Sigmoid colon (tissue), 7 donors: ENCODE measurements at places on chromosomes 4 and X. TPM values are rescaled to one million over a fixed set of nuclear protein-coding genes. Genes with fewer than 3 reads are reported as not detected.

Gene CXCR3
- 6.5 TPM for polyA plus RNA-seq

- no peak for DNase-seq
Observed at GRCh38 chrX:72349190-72349589, 43.5 kb upstream of the CITED1 start.

GRCh38 chr4:182231496-182231895 lies 11.7 kb upstream of the TENM3 start:
- DNase-seq = no peak

Gene NEXMIF
- polyA plus RNA-seq = 0.17 TPM

Gene ARHGAP4
- 17.3 TPM for polyA plus RNA-seq

Gene TEX13D
- polyA plus RNA-seq = not detected

GRCh38 chr4:97073194-97073593 lies 1070.1 kb downstream of the STPG2 start:
- DNase-seq = no peak

- DNase-seq = no peak
Observed at GRCh38 chr4:52926196-52926974, 64.3 kb downstream of the RASL11B start.

- no peak for DNase-seq
Observed at GRCh38 chr4:76755756-76756155, 142.2 kb downstream of the SOWAHB start.

DNA sequence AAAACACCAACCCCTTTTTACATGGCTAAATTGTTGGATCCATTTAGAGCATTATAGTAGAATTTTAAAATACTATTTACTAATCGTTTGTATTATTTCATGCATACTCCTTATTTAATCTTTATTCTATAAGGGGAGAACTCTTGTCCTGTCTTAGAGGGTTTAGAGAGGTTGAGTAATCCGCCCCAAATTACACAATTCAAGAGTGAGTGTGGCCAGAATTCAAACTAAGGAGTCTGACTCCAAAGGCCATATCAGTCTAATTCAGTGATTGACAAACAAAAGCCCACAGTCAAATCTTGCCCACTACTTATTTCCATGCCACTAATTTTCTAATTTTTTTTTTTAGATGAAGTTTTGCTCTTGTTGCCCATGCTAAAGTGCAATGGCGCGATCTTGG lies 33.7 kb upstream of the NEIL3 start:
- no peak for DNase-seq

DNA sequence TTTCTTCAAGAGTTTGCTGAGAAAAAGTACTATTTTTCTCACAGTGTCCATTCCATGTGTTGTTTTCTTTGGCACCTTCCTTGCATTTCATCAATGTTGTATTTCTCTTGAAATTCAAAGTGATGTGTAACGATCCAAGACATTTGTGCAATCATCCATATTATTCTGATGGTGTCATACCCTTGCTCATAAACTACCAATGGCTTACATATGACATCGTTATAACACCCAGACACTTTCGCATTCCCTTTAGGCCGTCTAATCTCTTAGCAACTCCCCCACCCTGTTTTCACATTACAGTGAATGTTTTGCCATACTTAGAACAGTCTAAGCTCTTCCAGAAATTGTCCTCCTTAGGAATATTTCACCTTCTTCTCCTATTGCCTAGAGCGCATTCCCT lies 1779.0 kb downstream of the PCDH7 start:
- DNase-seq = no peak

Gene FAM184B
- 0.23 TPM for polyA plus RNA-seq

DNA sequence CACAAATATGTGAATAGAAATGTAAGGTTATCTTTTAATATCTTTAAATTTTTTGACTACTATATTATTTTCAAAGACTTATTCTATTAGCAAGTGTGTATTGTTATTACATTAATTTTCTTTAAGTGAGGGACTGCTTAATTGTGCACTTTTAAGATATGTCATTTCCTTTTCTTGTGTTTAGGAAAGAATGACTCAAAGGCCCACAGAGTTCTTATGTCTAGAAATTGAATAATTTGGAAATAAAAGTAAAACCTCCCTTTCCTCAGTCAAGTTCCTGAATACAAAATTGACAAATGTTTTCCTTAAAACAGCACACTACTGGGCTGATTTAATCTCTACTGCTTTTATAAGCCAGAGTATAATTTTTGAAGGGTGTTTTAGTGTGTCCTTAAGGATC lies 169.7 kb downstream of the TMEM47 start:
- no peak for DNase-seq

GRCh38 chr4:123352240-123352945 lies 44.2 kb upstream of the SPRY1 start:
- no peak for DNase-seq

- no peak for DNase-seq
Observed at GRCh38 chr4:36532670-36533379, 251.4 kb downstream of the DTHD1 start.

GRCh38 chr4:36317721-36318120 lies 36.3 kb downstream of the DTHD1 start:
- no peak for DNase-seq

DNA sequence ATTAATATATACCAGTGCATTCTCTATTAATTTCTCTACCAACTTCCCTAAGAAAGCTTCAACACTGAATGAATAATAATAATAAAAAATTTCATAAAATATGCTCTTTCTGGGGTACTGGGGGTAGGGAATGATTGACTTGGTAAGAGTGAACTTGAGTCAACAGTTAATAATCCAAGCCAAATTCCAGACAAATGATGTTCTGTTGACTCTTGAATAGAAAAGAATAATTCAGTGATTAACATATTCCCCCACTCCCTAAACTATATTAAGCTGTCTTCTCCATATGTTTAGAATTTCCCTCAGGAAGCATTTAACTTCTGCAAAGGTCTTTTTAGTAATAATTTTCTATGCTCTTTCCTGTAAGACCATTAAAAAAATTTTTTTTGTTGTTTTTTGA lies 12.3 kb downstream of the PGRMC2 start:
- no peak for DNase-seq

Gene UGT2B15
- polyA plus RNA-seq = 24.5 TPM
